ENCODE measurements at places on chromosomes 2 and 18. TPM values are rescaled to one million over a fixed set of nuclear protein-coding genes. Genes with fewer than 3 reads are reported as not detected.
A peak's percentile ranks its signal among the peaks of the same experiment; 100 is the strongest.

GRCh38 chr2:40914666-40915065, 462.8 kb upstream of the SLC8A1 start:
- no peak for DNase-seq
- H3K4me1 ChIP-seq: no peaks in the 10 kb centered on the region
- no peaks in the 10 kb centered on the region for H3K36me3 ChIP-seq
- no peaks in the 10 kb centered on the region for H3K27me3 ChIP-seq
- H3K27ac ChIP-seq: no peak overlapping the region

GRCh38 chr2:226743915-226744314, 55.7 kb downstream of the IRS1 start:
- DNase-seq: no peak
- peaks cover 58% of the 10 kb centered on the region for H3K4me1 ChIP-seq
- no peak overlapping the region for H3K4me3 ChIP-seq
- no peaks in the 10 kb centered on the region for H3K27me3 ChIP-seq

DNA sequence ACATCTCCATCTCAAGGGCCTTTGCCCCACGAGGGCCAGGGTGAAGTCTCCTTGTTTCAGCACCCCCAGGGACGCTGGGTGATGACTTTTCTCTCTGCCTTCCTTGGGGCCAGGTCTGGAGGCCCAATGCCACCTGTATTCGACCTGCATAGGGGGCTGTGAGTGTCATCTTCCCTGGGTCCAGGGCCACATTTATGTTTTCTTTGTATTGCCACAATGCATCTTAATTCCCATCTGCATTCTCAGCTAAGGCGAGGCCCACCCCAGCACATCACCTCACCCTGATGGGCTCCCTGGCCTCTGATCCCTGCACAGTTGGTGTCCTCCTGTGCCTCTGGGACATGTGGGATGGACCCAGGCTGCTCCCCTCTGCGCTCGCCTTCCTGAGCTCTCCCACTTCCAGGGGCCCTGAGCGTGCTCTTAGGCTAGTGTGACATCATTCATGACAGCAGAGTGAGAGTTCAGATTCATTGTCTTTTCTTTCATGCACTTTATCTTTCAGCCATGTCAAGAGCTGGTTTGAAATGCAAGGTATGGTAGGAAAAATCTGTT, 122.0 kb upstream of the COPS8 start:
- H3K4me1 ChIP-seq: no peaks in the 10 kb centered on the region
- no peaks in the 10 kb centered on the region for H3K27me3 ChIP-seq
- no peak for DNase-seq

GRCh38 chr2:144514616-144515091, 5.3 kb downstream of the ZEB2 start:
- DNase-seq: no peak
- no peaks in the 10 kb centered on the region for H3K36me3 ChIP-seq
- H3K4me1 ChIP-seq: peaks cover 9% of the 10 kb centered on the region

DNA sequence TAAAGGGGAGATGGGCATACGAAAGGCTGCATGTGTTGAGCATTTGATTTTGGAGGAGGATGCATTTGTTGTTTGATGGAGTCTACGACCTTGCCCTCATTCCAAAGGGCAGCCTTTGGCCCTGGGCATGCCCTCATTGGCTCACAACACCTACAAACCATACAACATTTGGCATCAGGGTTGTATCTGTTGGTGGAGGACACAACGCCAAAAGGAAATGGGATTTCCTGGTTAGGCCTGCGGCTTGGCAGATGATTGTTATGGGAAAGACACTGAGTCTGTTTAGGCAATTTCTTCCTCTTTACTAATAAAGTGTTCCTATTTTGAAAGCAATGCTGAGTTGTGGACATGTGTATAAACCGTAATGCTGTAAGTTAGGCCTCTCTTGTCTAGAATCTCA, 246.9 kb downstream of the LDLRAD4 start:
- peaks cover 13% of the 10 kb centered on the region for H3K4me1 ChIP-seq
- DNase-seq: no peak
- H3K27me3 ChIP-seq: no peaks in the 10 kb centered on the region
- peak overlapping the region; percentile 11 for H3K4me3 ChIP-seq
- H3K27ac ChIP-seq: no peak overlapping the region

- H3K4me3 ChIP-seq: no peak overlapping the region
- H3K4me1 ChIP-seq: peaks cover 89% of the 10 kb centered on the region
- peak overlapping the region; percentile 79 for H3K27ac ChIP-seq
- no peaks in the 10 kb centered on the region for H3K27me3 ChIP-seq
Measured at GRCh38 chr18:23228102-23229061, 93.1 kb downstream of the CABLES1 start.

- H3K27me3 ChIP-seq: no peaks in the 10 kb centered on the region
- H3K36me3 ChIP-seq: no peaks in the 10 kb centered on the region
- no peak for DNase-seq
Measured at GRCh38 chr2:173146590-173146989, 70.9 kb downstream of the MAP3K20 start.

DNA sequence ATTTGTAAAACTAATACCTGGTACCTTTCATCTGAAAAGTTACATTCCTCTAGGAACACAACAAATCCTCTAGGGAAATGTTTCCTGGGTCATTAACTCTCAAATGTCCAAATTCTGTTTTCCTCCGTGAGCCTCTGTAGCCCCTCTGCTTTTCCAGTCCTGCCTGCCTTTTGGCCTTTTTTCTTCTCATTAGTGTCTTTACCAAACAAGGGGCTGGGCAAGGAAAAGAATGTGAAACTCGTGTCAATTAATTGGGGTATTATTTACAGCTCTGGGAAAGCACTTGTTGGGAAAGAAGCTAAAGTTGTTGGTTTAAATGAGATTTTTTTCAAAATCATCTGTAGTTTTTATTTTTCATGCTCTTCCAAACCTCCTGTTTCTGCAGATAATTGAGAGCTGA, 198.1 kb upstream of the NRP2 start:
- H3K4me3 ChIP-seq: no peak overlapping the region
- no peaks in the 10 kb centered on the region for H3K27me3 ChIP-seq
- no peak overlapping the region for H3K27ac ChIP-seq
- no peaks in the 10 kb centered on the region for H3K36me3 ChIP-seq
- H3K4me1 ChIP-seq: peaks cover 8% of the 10 kb centered on the region
- DNase-seq: no peak

DNA sequence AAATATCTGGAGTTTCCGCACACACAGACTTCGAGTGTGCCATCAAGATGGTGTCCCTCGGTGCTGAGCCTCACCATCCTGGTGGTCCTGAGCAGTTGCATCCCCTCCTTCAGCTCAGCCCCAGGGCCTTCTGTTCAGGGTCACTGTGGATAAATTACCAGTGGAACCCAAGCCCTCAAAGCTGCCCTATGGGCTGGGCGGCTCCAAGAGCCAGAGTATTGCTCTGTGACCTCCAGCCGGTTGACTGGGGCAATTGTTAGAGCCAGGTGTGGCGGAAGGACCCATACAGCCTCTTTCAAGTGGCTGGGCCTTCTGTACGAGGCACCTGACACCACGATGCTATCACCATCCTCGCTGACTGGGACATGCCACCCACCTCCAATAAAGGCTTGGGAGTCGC, 215.5 kb downstream of the GBX2 start:
- no peaks in the 10 kb centered on the region for H3K4me1 ChIP-seq
- no peak for DNase-seq
- no peaks in the 10 kb centered on the region for H3K36me3 ChIP-seq
- H3K27ac ChIP-seq: no peak overlapping the region

DNA sequence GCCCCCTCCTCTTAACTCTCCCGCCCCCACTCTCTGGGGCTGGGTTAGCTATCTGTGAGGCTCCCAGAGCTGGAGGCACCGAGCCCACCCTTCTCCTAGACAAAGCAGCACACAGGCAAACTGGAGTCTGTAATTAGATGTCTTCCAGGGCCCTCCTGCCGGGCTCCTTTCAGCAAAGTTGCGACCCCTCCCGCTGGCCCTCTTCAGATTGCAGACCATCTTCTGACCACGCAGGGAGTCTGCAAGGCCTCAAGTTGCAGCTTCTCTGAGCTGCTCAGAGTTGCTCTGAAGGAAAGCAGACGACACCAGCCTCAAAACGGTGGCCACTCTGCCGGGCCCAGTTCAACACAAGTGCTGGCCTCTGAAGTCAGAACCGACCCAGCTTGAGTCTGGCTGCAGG, 228.4 kb upstream of the COPS8 start:
- no peak overlapping the region for H3K4me3 ChIP-seq
- peaks cover 9% of the 10 kb centered on the region for H3K4me1 ChIP-seq
- no peak overlapping the region for H3K27ac ChIP-seq
- no peaks in the 10 kb centered on the region for H3K27me3 ChIP-seq
- DNase-seq: peak; percentile 79

- no peaks in the 10 kb centered on the region for H3K36me3 ChIP-seq
- H3K4me3 ChIP-seq: no peak overlapping the region
- no peak for DNase-seq
- no peaks in the 10 kb centered on the region for H3K27me3 ChIP-seq
Measured at GRCh38 chr18:36468161-36468560, 170.6 kb downstream of the FHOD3 start.

DNA sequence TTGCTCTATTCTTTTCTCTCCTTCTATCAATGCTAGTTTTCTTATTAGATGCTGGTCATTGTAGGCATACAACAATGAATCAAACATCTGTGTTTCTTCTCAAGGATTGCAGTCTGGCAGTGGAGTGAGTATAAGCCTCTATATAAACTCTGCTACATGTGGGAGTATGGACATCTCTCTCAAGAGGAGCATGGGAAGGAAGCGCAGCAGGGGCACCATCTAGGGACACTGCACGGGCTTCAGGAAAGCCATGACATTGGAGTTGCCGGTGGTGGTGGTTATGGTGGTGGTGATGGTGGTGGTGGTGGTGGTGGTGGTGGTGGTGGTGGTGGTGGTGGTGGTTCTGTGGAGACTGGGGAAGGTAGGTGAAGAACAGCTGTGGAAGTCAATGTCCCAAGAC, 462.6 kb downstream of the RNF144A start:
- H3K27me3 ChIP-seq: no peaks in the 10 kb centered on the region
- H3K36me3 ChIP-seq: no peaks in the 10 kb centered on the region
- H3K4me1 ChIP-seq: no peaks in the 10 kb centered on the region
- no peak overlapping the region for H3K4me3 ChIP-seq
- H3K27ac ChIP-seq: no peak overlapping the region

- H3K4me1 ChIP-seq: no peaks in the 10 kb centered on the region
- H3K4me3 ChIP-seq: no peak overlapping the region
- H3K27me3 ChIP-seq: no peaks in the 10 kb centered on the region
- DNase-seq: no peak
- H3K36me3 ChIP-seq: peaks cover 28% of the 10 kb centered on the region
Measured at GRCh38 chr2:130156624-130157004, 11.7 kb upstream of the CCDC74B start.

- no peak for DNase-seq
- no peak overlapping the region for H3K4me3 ChIP-seq
- peaks cover 49% of the 10 kb centered on the region for H3K36me3 ChIP-seq
- no peak overlapping the region for H3K27ac ChIP-seq
- no peaks in the 10 kb centered on the region for H3K4me1 ChIP-seq
Measured at GRCh38 chr2:121469356-121469755, 61.3 kb upstream of the RNU4ATAC start.

DNA sequence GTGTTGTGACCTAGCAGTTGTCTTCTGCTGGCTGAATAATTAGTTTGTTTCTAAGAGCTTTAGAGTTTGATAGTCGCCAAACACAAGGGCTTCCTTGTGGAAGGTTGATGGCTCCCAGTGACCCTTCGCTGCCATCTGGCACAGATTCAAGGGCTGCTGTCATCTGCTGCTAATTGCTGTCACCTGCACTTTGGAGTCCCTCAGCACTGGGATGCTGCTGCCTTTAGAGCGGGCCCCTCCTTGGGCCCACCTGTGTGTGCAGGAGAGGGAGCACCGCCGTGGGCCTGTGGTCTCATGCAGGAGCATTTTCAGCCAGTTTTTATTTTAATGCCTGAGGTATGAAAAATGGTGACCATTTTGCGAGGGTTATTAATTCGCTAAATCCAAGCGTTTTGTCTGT, 154.0 kb upstream of the NFATC1 start:
- peaks cover 4% of the 10 kb centered on the region for H3K4me1 ChIP-seq
- no peaks in the 10 kb centered on the region for H3K36me3 ChIP-seq
- no peak overlapping the region for H3K4me3 ChIP-seq
- DNase-seq: no peak
- H3K27ac ChIP-seq: no peak overlapping the region

DNA sequence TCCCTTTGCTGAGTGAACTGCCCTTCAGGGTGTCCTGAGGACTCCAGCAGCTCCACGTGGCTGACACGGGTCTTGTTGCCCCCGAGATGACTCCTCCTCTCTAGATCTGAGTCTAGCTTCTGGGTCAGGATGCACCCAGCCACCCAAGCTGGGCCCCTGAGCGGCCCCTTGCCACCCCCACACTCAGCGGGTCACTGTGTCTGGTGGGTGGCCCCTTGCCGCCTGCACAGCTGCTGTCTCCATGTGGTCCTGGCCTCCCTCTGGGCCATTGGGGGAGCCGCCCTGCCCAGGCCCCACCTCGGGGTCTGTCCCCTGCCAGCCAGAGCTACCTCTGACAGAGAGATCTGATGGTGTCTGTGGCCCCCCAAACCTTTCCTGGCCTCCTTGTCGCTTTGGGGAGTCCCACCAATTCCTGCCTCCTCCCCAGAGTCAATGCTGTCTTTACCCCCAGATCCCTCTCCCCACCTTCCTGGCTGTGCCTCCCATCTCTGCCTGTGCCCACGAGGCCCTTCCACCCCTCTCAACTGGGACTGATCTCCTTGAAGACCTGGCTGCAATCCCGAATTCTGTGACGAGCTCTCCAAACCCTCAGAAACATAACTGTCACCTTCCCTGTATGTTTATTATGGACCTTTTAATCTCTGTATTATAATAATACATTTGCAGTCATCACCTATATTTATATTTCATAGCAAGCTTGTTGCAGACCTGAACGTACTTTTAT, 46.5 kb downstream of the TWIST2 start:
- H3K36me3 ChIP-seq: no peaks in the 10 kb centered on the region
- DNase-seq: no peak
- H3K27me3 ChIP-seq: no peaks in the 10 kb centered on the region
- peaks cover 91% of the 10 kb centered on the region for H3K4me1 ChIP-seq

- no peak overlapping the region for H3K4me3 ChIP-seq
- no peaks in the 10 kb centered on the region for H3K27me3 ChIP-seq
- no peak for DNase-seq
- H3K36me3 ChIP-seq: no peaks in the 10 kb centered on the region
- no peaks in the 10 kb centered on the region for H3K4me1 ChIP-seq
Measured at GRCh38 chr2:144052083-144052482, 467.8 kb downstream of the ZEB2 start.

Gene RTP5
- total RNA-seq: not detected

Gene SKA1
- 0.74 TPM for total RNA-seq

Gene ITPRIPL1
- total RNA-seq: 1.5 TPM

Gene DNAJC27
- 11.3 TPM for total RNA-seq

Gene LBH
- total RNA-seq: 28.0 TPM

Gene KHK
- total RNA-seq: 9.3 TPM

Gene CD302
- 56.5 TPM for total RNA-seq

Gene CAPN13
- total RNA-seq: not detected

Gene SNTG2
- total RNA-seq: 11.8 TPM

Gene PKP4
- 71.5 TPM for total RNA-seq

Data from vagina (tissue), 2 donors.